ENCODE measurements at places on chromosomes 2 and 18.

GRCh38 chr2:11568436-11568835, 34.6 kb downstream of the GREB1 start:
- no peak for DNase-seq

DNA sequence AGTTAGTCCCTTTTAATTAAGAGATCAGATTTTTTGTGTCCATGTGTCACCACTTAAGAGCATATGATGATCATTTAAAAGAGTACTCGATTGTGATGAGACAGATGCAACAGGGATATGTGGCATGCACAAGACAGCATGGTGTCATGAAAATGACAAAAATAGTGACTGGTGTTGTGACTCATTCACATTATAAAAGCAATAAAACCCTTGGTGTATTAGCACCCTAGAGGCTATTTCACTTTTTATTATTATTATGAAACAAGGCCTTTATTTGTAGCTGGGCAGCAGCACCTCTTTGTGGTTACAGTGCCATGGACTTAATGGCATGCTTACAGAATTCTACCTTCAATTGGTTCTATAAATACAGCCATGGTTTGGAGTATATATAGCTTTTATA, 1296.0 kb upstream of the ZEB2 start:
- no peak for DNase-seq

GRCh38 chr2:177568390-177568789, 175.8 kb downstream of the AGPS start:
- no peak for DNase-seq

DNA sequence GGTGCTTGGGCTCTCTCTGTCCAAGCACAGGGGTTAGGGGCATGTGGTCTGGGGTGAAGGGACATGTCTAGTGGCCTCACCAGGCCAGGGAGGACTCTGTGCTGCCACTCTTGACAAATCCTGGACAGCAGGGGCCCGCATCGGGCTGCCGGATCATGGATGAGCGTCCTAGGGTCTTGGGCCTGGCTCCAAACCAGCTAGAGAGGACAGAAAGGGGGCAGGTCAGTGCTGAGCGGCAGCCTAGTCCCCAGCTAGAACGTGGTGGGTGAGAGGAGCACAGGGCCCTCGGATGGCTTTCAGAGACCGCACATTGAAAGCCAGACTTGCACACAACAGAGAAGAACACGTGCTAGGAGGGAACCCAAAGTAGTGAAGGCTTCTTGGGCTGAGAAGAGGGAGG, 241.2 kb downstream of the ATAD2B start:
- DNase-seq, result no peak

All from epithelial cell of esophagus (primary cell).